Activated CD8-positive, alpha-beta T cell treated with anti-CD3 and anti-CD28 coated beads for 36 hours (primary cell): ENCODE measurements at places on chromosomes 3 and 15.

DNA sequence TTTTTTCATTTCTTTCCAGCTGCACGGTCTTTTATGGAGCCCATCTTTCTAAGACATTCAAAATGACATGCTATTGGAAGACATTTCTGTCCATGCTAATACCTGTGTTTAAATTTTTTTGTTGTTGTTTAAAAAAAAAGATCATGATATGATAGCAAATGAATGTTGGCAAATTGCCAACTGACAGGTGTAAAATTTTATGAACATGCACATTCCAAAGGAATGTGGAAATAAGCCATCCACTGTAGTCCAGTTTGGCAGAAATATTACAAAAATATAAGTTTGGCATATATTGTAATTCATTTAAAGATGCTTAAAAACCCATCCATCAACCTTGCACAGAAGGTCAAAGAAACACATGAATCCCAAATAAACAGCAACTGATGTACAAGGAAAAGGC lies 75.6 kb upstream of the WNT5A start:
- no peak for DNase-seq

DNA sequence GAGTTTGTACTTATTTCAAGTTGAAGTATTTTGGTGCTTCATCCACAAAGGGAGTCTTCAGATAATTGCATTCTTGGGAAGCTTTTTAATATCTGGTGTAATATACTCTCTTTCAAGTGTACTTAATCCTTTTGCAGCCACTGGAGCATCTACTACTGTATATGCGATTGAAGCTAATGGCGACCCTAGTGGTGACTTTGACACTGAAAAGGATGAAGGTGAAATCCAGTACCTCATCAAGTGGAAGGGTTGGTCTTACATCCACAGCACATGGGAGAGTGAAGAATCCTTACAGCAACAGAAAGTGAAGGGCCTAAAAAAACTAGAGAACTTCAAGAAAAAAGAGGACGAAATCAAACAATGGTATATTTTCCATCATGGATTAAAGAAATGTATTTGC lies 42.6 kb downstream of the CHD2 start:
- DNase-seq = no peak

DNA sequence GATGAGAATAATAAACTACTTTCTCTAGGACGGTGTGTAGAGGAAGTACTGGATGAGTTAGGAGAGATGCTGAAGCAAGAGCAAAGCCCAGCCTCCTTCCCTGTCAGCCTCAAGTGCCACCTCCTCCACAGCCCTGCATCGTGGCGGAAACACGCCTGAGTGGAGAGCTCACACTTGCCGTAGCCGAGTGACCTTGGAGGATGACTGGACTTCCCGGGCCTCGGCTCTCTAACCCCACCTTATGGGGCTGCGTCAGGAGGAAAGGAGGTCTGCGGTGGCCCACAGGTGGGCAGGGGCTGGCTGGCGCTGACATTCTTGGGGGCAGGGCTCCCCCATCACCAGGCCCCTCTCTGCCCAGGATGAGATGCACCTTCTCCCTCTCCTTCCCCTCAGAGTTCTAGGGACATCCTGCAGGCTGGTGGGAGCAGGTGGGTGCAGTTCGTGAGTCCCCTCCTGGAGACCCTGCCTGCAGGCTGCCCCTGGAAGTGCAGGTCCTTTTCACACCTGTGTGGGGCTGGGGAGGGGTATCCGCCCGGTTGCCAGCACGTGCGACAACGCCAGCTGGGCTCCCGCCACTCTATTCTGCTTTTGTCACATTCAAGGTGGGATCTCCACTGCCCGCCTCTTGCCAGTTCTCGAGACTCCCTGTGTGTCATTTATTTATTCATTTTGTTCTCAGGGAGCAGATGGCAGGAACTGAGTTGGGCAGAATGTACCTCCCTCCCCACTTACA lies 175.2 kb downstream of the MEGF11 start:
- no peak for DNase-seq

DNA sequence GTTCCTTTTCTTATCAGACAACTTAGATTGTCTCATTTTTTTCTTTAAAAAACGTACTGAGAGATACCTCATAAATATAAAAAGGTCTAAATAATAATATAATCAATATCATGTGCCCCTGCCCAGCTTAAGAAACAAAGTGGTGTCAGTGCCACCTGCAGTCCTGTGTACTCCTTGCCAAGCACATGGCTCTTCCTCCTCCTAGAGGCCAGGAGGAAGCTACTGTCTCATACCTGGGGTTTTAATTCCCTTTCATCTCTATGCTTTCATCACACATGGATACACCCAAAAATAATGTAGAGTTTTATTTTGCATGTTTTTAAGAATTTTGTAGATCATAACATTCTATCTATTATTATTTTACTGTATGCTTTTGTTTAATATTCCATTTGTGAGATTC lies 98.6 kb upstream of the C15orf61 start:
- no peak for DNase-seq

DNA sequence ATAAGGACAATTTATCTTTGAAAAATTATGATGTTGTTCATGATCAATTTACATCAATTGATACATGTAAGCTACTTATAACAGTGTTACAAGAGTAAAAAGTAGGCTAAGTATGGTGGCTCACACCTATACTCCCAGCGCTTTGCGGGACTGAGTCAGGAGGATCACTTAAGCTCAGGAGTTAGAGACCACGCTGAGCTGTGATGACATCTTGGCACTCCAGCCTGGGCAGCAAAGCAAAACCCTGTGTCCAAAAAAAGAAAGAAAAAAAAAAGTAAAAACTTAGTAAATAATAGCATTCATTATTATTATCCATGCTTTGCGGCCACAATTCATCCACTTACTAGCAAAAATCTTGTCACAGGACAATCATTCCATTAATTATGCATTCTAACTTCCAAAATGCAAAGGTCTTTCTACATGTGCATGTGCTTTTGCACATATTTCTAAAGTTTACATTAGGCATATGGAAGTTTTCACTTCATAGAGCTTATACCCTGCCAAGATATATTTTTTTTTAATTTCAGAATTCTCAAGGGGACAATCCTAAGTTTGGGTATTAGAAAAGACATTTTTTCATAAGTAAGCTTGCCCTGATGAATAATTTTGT lies 243.3 kb upstream of the RARB start:
- no peak for DNase-seq

GRCh38 chr3:132351222-132351806 lies 34.1 kb downstream of the ACP3 start:
- DNase-seq = no peak

DNA sequence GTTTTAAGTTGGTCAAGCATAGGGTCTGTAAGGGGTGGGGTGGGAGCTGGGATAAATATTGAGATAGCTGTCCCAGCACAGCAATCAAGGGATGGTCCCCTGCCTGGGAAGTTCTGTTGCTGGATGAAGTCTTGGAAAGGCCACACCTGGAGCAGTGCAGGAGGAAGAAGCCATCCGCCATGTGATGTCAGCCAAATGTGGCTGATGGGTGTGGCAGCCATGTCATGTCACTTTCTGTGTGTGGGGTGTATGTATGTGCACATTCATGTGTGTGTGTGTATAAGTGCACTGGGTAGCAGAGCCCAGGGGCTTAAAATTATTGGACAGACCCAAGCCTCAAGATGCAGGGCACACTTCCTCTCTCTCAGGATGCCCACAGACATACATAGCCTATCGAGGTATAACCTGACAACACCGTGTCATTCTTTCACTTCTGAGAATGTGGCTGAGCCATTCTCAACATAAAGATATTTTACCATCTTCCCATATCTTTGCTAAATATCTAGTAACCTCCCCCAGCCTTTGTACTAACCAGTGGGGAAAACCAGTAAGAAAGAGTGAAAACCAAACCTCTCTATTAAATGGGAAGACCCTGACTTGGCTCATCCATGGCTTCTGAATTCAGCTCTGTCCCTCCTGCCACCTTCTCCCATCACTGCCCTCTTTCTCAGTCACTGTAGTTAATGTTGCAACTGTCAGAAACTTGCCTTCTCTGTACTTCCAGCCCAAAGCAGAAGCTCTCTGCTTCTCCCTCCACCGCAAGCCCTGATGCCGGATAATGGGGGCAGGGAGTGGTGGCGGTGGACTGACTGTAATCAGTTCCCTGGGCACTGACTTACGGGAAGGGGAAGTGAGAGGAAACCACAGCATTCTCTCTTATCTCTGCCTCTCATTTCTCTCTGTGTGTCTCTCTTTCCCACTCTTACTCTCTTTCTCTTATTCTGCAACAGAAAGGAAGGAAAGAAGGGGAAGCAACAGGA lies 11.2 kb downstream of the TNFSF10 start:
- peak; percentile 75 for DNase-seq
